WTC11 (cell line): ENCODE measurements at places on chromosomes 6 and 20.

- DNase-seq, result no peak
These were observed 7.9 kb downstream of the RSPH4A start for GRCh38 chr6:116624036-116624805.

GRCh38 chr6:141561154-141561553 is 571.6 kb upstream of the GJE1 start:
- DNase-seq, result no peak

DNA sequence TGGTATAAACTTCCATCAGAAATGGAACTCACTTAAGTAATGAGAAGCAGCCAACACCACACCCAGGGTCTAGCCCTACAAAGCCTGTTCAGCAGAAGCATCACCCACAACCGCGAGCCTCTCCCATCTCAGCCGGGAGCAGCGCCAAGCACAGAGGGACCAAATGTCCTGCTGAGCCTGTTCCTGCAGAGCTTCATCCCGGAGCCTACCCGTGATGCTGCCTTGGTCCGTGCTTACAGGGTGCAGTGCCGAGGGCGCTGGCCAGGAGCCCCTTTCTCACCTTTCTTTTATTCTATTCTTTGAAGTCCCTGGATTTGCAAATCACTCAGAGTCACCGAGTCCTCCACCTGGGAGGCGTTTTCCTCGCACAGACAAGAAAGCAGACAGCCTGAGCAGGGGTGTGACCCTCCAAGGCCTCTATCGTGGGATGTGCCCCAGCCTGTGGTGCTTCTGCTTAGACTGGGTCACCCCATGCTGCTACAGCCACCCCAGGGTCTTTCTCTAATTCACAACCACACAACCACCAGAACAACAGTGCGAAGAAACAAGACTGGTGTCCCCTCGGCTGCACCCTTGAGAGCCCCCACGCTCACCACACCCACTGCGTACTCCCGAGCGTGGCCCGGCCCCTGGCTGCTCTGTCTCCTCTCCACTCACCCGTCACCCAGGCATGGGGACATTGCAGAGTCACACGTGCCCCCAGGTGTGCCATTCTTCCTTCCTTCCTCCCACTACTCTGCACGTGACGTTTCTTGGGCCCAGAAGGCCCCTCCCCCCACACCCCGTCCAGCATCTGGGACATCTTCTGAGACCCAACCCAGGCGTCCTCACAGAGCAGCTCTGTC is 92.2 kb upstream of the MPC1 start:
- no peak for DNase-seq

DNA sequence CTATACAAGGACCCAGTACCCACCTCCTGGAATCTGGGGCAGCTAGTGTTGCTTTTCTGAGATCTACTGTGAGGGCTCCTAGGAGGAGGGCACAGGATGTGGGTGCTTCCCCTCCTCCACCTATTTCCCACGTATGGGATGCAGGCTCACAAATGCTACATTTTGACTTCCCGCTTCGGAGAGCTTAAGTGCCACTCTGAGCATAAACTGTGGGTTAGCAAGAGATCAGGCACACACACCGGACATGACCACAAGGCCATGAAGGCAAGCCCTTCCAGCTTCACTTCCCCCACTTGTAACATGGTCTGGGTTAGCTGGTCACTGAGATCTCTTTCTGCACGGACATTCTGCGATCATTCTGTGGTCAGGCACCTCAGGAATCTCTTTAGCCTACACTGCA is 15.7 kb upstream of the TGM3 start:
- no peak for DNase-seq

DNA sequence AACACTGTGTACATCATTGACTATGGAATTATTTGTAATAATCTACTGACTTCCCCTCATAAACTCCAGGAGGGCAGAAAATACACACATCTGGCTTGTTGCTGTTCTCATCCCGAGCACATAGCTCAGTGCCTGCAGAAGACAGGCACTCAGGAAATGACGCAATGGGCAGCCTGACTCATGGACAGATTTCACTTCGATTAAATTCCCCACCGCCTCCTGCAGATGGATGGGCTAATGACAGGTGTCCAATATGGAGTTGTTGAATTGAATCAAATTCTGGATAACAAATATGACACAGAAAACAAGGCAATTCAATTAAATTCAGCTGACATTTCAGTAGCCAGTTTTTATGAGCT is 9.1 kb downstream of the ANKRD60 start:
- DNase-seq, result no peak

- no peak for DNase-seq
These were observed 49.9 kb downstream of the CLIC5 start for GRCh38 chr6:45965792-45966191.

- no peak for DNase-seq
These were observed 34.2 kb upstream of the IRF4 start for GRCh38 chr6:357261-357790.

GRCh38 chr20:59192533-59192896 is 28.9 kb downstream of the ZNF831 start:
- no peak for DNase-seq

DNA sequence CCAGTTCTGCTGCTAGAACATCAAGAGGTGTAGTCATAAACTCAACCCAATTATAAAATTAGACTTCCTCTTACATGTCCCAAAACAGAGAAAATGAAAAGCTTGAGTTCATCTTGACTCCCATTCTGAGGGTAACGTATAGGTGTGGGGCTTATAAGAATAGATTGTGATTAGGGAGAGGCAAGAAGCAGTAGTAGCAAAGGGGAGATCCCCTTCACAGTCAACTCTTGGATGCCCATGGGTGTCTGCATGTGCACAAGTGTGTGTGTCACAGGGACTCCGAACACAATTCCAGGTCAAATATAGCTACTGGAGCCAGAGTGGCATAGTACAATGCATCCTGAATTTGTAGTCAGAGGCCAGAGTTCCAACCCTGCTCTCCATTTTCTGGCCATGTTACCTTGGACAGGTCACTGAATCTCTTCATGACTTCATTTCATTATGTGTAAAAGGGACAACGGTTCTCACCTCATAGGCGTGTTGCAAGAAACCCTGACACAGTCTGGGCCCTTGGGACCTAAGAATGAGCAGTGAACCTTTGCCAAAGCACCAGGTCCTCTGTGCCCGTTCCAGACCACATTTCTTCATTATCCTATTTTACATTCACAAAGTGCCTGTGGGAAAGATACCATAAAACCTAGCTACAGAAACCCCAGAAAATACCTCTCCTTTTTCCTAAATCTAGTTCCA is 11.8 kb downstream of the GSTA4 start:
- DNase-seq, result no peak

GRCh38 chr6:63864671-63865318 is 229.2 kb downstream of the PHF3 start:
- DNase-seq, result no peak
